ENCODE measurements at places on chromosomes 5 and 9.

DNA sequence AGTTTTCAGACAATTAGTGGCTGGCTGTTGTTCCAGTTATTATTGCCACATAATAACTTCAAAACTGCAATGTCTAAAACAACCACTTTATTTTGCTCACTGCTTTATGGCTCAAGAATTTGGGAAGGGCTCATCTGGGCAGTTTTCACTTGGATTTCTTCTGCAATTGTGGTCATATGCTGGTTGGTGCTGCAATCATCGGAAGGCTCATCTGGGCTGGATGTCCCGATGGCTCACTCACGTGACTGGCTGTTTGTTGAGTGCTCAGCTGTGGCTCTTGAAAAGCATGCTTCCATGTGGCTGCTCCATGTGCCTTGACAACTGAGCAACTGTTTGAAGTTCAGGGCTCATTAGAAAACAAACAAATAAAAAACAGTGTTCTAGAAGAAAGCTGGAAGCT, 1032.5 kb downstream of the DTWD2 start:
- no peak for DNase-seq

DNA sequence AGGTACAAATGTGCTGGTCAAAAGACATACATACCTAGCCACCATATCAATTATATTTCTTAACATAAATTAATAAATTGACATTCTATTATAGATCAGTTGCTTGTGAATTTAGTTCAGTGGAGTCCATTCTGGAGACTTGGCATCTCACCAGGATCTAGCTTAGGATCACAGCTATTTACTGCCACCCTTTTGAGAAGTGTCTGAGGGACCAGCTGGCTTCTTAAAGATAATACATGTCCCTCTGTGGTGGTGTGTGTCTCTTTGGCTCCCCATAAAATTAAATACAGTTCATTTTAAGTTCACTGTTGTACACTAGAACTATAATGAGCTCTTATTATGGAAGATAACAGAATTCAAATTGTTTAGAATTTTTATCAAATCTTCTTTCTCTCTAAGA, 290.7 kb downstream of the PRELID2 start:
- no peak for DNase-seq

DNA sequence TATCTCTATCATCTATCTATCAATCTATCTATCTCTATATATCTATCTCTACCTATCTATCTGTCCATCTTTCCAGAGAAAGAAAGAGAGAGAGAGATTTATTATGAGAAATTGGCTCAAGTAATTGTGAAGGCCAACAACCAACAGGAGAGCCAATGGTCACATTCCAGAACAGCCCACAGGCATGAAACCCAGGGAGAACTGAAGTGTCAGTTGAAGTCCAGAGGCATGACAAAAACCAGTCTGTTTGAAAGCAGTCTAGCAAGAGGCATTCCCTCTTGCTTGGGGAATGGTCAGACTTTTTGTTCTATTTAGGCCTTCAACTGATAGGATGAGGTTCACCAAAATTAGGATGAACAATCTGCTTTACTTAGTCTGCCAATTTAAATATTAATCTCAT, 87.6 kb upstream of the PLCXD3 start:
- no peak for DNase-seq

DNA sequence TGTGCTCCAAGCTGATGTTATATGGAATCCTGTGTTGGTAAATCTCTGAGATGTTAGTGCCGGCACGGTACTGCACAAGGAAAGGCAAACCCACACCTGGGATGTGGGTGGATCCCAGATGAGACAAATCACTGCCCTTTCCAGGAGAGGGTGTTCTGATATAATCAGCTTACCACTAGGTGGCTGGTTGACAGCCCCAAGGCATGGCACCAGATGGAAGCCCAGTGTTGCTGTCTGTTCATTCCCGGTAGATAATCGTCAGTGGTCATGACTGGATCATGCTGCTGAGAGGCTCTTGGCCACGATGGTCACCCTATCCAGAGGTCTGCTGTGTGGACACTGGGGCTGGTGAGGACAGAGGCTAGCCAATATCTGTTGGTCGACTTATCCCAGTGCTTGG, 184.0 kb downstream of the CACNA1B start:
- no peak for DNase-seq

DNA sequence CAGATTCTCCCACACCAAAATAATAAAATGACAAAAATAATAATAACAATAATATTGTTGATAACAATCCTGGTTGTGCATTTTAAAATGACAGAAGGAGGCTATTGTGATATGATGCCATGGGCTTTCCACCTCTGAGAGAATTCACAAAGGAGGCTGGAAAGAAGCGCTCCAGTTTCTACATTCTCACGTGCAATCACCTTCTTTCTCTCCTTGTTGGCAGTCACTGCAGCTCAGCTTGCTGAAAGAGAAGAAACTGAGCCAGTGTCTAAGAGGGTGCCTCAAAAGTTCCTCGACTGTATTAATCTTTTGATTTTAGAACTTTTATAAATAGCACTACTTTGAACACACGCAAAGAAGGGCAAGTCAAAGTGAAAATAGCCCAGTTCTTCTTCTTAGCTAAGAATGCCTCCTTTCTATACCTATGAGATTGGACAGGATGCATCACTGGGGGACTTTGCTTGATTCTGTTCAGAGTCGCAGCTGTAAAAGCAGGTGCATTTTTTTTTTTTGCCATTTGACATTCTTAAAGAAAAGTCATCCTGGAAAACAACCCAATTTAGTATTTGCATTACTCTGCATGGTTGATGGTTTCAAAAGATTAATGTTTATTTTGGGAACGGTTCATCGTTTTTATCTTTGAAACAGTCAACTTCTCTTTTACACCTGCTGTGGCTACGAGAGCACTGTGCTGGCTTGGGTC, 12.4 kb upstream of the SUB1 start:
- no peak for DNase-seq

- DNase-seq: no peak
These were observed 144.5 kb downstream of the KIAA0825 start for GRCh38 chr5:94473936-94474335.

DNA sequence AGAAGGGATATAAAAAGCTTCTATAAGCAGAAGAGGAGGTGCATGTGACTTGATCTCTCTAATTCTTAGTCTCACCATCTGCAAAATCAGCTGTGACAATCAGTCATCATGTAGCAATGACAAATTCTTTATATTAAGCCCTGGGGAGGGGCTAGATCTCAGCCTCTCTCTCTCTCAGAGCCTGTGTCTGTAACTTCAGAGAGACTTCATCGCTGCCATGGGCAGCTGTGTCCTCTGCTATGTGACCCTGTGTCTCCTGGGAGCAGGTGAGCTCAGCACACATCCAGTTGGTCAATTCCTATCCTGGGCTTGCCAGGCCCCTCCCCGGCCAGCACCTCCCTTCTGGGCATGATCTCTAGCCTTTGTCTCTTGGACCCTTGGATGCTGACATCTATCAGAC, 109.6 kb downstream of the ANKRD18B start:
- DNase-seq: peak; percentile 51

- DNase-seq: no peak
These were observed 9.6 kb downstream of the OR13C5 start for GRCh38 chr9:104589626-104590025.

DNA sequence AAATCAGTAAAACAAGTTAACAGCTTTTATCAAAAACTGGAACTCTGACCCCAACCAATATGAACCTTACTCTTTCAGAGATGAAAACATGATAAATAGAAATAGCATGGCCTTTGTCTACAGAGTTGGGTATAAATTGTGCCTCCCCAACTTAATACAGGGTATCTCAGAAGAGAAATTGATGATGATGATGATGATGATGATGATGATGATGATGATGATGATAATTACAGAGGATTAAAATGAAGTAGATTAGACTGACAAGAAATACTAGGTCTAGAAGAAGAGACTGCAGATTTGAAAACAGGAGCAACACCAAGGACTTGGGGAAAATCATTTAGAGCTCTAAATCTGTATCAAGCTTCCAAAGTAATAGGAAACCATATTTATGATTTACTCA, 27.1 kb downstream of the PFDN1 start:
- DNase-seq: no peak

DNA sequence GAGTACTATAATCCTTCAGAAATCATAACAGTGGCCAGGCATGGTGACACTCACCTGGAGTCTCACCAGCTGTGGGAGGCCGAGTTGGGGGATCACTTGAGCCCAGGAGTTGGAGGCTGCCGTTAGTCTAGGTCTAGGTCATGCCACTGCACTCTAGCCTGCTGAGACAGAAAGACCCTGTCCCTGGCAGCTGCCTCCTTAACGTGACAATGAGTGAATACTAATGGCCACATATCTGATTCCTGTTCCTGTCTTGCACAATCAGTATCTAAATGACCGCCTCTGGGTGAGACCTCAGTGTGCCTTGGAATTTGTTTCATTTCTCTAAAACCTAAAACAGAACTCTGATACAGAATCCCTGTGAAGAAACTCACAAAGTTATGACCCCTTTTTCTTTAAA, 131.0 kb upstream of the DAB2 start:
- DNase-seq: no peak

GRCh38 chr9:18710065-18710464, 236.1 kb downstream of the ADAMTSL1 start:
- DNase-seq: no peak

DNA sequence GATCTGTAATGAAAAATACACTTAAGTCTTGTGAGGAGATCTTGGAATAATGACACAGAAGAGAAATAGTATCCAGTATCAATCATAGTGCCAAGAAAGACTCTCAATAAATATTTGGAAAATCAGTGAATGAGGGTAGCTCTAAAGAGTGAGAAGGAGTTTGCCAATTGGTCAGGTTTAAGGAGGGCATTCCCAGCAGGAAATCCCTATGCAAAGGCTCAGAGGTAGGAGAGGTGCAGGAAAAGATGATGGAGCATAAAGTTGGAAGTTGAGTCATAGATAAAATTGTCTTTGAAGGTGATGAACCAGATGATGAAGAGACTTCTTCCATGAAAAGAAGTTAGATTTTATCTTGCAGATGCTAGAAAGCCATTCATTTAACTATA, 27.8 kb downstream of the TNPO1 start:
- DNase-seq: no peak

GRCh38 chr5:173750538-173751265, 134.3 kb upstream of the BOD1 start:
- no peak for DNase-seq

GRCh38 chr9:120348951-120349429, 231.0 kb downstream of the CDK5RAP2 start:
- no peak for DNase-seq

- DNase-seq: no peak
These were observed 113.2 kb upstream of the ERCC6L2 start for GRCh38 chr9:95762322-95762721.

DNA sequence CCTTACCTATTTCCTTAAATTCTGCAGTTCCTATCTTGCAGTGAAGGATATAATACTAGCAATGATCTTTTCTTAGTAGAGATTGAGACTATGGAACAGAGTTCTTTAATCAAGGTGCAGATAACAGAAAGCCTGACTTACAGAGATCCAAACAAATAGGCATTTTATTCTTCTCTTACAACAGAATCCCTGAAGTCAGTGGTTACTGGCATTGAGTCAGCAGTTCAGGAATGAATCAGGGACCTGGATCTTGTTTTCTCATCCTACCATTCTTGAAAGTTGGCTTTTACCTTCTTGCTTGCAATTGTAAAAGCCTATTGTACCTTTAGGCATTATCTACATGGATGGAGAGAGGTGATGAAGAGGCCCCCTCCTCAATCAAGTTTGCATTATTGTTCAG, 47.5 kb upstream of the TLE4 start:
- DNase-seq: no peak

- DNase-seq: peak; percentile 26
These were observed 130.9 kb downstream of the PALM2AKAP2 start for GRCh38 chr9:109910671-109911518.

DNA sequence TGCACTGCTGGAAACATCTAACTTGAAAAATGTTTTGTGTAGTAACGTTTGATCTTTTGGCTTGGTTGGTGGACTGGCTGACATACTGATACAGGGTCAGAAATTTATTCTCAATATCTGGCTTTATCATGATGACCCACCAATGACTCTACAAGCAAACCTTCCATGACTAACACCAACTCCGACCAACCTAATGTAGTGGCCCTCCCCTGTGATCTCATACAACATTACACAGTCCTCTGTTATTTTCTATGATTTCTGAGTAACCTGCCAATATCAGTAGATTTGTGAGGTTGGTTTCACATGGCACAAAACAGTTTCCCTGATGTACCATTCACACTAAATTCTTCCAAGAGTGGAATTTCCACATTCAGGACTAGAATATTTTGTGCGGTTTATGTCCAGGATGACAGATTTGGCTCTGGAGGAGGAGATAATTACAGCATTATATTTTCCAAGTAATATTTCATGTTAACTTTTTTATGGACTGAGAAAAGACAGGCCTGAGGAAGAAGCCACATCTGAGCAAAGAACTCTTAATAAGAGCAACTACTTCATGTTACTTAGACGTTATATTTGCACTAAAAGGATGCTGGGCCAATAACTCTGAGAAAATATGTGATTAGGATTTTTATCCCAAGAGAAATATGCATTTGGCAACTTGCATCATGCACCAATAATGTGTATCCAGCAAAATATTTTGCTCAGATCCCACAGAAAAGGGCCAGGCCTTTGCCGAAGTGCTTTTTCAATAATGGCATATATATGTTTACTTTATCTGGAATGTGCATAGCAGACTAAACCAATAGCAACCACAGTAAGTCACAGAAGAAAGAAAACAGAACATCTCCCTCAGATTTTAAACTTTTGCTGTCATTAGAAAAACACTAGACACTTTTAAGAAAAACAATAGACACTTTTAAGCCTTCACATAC, 273.4 kb downstream of the KCNN2 start:
- DNase-seq: no peak

DNA sequence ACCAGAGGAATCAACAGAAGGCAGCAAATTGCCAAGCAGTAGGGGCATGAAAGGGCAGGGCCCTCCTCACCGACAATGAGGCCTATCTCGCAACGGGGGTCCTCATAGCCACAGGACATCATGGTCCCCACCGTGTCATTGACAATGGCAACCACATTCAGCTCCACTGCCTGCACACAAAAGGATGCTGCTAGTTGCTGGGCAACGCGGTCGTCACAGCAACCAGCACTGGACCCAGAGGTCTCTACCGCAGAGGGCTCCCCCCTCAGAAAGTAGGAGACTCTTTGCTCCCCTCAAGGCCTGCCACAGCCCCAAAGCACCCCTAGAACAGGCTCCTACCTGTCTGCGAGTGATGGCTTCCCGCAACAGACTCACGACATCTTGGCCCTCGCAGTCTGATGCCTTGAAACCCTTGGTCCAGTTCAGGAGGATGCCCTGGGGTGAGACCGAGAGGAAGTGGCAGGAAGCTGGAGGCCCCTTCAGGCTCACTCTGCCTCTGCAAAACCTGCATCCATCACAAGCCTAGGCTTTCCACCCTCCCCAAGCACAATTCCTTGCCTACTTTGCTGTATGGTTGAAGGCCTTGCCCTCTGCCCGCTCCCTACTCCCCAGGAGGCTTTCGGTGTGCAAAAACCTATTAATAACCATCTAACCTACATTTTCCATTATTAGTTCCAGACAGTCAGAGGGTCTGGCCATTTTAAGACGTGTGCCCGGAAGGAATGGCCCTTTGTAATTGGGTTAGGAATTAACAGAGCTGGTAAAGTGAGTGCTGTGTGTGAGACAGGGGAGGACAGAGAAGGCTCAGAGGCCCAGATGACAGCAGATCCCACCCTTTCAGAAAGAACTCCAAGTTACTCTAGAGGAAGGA, 15.2 kb downstream of the HK3 start:
- DNase-seq: no peak

All from muscle of back (tissue), 13 donors.